ENCODE measurements at places on chromosomes 2 and 18.

DNA sequence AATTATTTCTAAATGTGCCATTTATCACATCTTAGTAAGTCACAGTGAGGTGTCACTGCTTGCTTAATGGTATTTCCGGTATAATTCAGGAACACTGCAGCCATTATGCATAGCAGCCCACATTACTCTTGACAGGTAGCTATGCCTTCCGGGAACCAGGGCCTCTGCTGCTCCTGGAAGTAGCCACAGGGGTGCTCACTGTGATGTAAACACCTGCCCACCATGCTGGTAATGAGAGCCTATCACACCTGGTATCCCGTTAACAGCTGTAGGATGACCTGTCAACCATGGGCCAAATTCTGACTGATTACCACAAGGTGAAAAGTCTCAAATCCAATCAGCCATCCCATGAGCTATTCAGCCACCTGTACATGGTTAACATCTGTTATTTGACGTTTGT is 647.0 kb upstream of the NXPH2 start:
- no peak for DNase-seq

GRCh38 chr2:68272246-68272994 is 20.1 kb upstream of the PPP3R1 start:
- DNase-seq = no peak

DNA sequence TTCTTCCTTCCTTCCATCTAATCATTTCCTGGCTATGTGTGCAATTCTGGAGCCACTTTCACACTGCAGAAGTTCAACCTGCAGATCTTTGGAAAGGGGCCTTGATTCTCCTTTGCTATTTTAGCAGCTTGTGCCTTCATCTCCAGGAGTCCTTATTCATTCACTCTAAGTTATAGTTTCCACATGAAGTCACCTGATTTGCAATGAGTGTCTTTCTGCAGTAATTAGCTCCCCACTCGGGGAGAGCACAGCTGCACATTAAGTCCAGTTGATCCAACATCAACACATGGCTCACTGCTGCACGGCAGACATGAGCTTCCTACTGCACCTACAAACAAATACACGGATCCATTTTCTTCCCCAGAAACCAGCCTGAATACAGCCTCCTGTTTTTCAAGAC is 323.1 kb upstream of the TNP1 start:
- no peak for DNase-seq

- no peak for DNase-seq
Measured at GRCh38 chr2:7665880-7666279, 748.7 kb downstream of the RNF144A start.

DNA sequence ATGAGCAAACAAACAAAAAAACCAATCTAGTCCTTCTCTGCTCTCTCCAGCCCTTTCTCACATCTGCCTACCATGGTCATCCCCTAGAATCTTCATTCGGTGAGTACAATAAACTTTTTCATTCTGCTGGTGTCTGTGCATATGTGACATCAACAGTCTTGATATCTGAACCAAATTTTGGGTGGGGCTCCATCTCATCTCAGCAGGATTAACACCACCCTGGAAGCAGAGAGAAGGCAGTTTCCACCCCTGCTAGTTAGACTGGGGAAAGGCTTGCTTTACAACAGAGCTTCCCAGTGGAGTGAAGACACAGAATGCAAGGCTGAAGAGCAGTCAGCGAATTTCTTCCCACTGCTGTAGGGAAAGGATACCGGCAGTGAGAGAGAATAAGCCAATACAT is 116.9 kb downstream of the TMEM131 start:
- no peak for DNase-seq

DNA sequence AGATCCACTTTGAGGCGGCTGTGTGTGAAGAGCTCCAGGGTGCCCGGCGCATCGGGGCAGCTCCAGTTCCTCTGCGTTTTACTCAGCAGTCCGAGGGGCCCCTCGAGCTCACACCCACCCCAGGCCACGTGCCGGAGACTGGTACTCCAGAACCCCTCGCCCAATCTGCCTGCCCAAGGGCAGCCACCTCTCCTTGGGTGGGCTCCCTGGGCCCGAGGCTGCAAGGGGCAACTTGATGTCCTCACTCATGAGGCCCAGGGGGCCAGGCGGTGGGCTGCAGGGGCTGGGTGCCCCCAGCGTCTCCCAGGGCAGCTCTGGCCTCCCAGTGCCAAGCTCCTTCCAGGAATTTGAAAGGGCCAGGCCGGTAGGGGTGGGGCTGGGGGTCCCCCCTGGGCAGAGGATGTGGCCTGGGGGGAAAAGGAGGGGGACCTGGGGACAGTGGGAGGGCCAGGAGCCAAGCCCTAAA is 16.7 kb downstream of the RAMP1 start:
- DNase-seq = no peak

DNA sequence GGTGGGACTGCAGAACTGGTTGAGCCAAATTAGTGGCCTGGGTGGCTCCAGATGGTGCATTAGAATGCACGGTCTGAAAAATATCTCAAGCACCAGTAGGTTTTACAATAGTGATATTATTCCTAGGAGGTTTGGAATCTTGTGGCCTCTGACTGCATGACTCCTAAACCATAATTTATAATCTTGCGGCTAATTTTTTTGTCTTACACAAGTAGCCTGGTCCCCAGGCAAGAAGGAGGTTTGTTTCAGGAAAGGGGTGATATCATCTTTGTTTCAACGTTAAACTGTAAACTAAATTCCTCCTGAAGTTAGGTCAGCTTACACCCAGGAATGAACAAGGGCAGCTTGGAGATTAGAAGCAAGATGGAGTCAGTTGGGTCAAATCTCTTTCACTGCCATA is 98.9 kb upstream of the ARL4C start:
- DNase-seq = no peak

DNA sequence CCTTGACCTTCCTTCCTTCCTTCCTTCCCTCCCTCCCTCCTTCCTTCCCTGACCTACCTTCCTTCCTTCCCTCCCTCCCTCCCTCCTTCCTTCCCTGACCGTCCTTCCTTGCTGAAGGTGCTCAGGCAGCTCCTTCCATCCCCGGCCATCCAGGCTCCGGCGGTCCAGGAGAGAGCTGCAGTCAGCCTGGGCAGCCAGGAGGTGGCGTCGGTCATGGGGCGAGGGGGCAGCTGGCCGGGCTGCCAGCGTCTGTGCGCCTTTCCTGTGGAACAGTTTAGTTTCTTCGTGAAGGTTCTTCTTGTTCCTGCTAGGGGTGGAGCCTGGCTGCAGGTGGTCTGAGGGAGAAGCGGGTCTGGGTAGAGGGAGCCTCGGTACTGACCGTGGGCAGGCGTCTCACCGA is 15.7 kb downstream of the GPR35 start:
- peak; percentile 39 for DNase-seq

DNA sequence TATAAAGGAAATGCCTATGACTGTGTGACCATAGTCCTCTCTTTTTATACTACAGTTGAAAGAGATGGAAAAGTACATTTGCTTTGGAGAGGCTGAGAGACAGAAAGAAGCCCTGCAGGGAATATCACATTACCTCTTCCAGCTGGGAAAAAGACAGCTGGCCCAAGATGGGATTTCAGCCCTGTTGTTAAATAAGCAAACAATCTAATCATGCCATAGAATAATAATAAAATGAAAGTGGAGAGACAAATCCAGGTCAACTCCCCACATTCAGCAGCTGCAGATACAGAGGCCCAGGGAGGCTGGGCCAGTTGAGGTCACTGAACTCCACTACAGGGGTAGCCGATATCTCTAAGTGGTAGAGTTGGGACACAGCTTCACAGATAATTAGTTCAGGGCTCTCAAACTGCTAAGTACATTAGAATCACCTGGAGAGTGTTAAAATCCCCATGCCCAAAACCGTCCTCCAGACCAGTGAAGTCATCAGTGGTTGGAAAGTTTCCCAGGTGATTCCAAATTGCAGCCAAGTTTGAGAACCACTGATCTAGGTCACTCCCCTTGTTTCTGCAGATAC is 81.9 kb downstream of the MOGAT1 start:
- DNase-seq = peak; percentile 52

GRCh38 chr2:25081237-25081790 is 39.4 kb downstream of the EFR3B start:
- DNase-seq = no peak

DNA sequence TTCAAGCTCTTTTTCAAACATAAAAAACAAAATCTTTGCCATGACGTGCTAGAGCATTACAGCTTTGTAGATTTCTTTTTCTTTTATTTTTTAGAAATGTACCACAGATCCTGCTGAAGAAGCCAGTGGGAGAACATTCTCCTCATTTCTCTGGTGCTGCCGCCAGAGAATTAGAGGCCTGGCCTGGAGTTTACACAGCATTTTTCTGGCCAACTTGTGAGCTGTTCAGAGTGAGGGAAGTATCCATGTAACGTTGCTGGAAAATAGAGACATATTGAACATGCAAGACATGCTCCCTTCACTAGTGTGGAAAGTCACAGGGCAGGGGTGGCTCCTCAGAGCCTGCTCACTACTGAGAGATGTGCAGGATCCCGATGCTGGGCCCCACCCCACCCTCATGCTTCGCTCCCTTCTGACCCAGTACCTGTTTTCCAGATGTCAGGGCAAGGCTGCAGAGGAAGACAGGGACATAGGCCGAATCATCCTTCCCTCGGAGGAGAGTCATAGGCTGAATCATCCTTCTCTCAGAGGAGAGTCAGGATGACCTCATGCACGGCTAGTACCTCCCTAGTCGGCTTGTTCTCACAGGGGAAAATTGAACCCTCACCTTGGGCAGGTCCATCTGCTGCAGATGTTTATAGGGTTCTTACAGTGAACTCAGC is 298.5 kb downstream of the INSIG2 start:
- peak; percentile 85 for DNase-seq

- DNase-seq = peak; percentile 28
Measured at GRCh38 chr18:8947566-8947965, 154.9 kb upstream of the NDUFV2 start.

DNA sequence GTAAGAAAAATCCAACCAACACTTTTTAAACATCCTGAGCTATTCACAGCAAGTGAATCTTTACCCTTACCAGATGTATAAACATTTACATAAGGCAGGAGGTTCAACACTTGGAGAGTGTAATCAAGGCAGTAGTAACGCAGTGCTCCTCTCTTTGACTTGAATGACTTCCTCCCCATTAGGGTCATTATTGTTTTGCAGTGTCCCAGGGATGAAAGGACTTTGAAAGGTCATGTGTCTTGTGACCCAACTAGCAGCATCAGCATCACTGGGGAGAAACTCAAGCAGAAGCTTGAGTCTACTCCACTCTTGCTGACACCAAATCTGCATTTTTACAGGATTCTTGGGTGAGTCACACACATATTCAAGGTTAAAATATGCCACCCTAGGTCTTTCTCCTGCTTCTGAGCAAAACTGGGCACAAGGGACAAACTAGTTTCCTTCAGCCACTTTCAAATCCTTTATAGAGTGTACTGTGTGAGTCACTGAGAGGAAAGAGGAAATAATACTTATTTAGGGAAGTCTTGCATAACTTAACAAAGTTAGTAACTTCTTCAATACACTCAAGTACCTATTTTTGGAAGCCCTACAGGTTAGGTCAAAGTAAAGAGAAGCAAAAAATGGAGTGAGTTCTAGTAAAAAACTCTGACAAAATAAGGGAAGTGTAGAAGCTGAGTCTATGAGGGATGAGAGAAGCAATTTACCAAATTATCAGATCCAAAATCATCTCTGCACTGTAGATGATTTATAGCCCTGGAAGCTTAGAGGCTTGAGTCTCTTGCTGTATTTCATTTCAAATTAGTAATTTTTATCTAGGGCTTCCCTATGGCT is 51.0 kb upstream of the EML4 start:
- peak; percentile 58 for DNase-seq

DNA sequence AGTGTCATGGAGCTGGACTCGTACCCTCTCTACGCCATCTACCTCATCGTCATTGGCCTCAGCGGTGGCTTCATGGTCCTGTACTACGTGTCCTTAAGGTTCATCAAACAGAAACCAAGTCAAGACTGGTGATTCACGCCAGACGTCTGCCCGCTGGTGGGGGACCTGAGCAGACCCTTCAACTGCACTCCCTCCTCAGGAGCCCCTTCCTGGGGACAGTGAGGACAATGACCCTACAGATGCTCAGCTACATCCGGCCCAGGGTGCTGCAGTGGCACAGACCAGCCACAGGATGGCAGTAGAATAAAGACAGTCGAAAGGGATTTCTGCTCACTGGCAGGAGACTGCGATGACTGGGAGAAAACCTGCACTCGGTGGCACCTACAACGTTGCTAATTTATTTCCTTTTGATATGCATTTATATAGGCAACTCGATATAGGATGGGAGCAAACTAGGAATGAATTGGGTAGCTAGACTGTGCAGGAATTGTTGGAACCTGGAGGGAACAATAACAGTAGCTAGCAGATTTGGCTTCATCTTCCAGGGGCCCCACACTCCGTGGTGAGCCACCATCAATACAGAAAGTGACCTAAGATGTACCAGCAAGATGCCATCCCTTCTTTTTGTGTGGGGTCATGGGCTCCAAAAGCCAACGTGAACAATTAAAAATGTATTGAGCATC is 39.2 kb downstream of the ABCG8 start:
- peak; percentile 71 for DNase-seq

- DNase-seq = peak; percentile 3
Measured at GRCh38 chr18:75173125-75173432, 35.9 kb downstream of the PTGR3 start.

GRCh38 chr2:135894930-135895329 is 18.7 kb upstream of the MCM6 start:
- DNase-seq = no peak

- DNase-seq = peak; percentile 6
Measured at GRCh38 chr18:46334868-46335281, 230.7 kb downstream of the HAUS1 start.

GRCh38 chr2:211957799-211958198 is 580.8 kb downstream of the ERBB4 start:
- no peak for DNase-seq

DNA sequence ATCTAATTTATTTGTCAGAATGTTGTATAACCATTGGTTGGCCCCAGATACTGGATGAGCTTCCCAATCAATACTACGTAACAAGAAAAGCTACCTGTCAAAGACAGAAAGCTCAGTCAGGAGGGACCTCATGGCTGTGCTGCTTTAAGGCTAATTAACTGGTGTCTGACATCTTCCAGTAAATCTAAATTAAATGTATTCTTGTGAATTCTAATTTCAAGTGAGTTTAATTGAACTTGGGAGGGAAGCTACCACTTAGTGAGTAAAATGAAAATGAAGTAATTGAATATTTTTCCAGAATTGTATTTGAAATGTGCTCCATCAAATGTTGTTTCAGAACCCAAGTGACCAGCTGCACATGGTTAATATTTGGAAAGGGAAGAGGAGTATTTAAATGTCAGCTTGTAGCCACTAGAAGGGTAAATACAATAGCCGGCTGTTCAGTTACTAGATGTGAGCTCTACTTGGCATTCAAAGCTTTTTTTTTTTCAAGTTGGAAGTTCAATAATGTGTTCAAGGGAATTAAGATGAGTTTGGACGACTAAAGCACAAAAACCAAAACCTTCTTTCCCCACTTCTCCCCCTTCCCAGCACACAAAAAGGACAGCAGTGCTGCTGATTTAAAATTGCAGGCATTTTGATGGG is 62.0 kb downstream of the GPR39 start:
- no peak for DNase-seq

DNA sequence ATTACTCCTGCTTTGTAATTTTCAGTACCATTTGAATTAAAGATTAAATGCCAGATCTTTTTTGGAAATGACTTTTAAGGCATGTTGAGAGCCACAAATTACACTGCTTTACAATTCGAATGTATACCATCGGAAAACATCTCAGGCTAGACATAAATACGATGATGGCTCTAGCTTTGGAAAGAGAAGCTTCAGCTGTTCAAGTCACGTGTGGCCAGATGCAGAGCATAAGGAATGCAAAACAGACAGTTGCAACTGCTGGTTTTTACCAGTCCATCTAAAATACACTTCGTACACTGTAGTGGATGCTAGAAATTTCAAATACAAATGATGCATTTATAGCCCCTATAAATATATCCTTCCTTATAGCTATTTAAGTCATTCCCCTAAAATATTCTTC is 8.0 kb downstream of the ZNF516 start:
- DNase-seq = no peak

Measured in cardiac fibroblast (primary cell).